ENCODE measurements at places on chromosomes 5 and 9.

DNA sequence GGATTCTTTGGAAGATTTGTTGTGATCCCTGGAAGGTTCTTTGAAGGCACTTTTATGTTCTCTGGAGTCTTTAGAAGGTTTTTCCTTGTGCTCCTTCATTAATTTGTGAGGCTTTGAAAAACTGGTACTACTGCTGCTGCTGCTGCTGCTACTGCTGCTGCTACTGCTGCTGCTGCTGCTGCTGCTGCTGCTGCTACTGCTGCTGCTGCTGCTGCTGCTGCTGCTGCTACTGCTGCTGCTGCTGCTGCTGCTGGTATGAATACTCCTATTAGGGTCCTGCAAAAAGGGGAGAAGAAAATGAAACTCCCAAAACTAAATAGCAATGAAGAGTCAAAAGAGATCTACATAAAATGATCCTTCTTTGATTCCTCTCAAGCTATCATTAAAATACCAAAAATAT is 208.1 kb downstream of the MLLT3 start:
- no peak for DNase-seq

DNA sequence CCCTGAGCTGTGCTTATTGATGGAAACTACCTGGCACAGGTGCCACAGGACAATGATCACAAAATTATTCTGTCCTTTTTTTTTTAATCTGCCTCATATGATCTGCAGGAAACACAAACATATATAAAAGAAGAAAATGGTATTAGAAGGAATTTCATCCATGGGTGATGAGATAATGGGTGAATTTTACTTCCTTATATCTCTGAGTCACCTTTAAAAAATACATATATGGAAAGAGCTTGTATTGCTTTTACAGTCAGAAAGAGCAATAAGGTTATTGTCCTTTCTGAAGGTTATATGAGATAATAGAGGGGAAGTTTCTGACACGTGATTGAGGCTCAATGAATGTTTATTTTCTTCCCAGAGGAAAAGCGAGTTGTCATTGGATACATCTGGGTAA is 31.6 kb downstream of the NEURL1B start:
- no peak for DNase-seq

- no peak for DNase-seq
Observed at GRCh38 chr5:42547141-42547540, 123.9 kb downstream of the GHR start.

DNA sequence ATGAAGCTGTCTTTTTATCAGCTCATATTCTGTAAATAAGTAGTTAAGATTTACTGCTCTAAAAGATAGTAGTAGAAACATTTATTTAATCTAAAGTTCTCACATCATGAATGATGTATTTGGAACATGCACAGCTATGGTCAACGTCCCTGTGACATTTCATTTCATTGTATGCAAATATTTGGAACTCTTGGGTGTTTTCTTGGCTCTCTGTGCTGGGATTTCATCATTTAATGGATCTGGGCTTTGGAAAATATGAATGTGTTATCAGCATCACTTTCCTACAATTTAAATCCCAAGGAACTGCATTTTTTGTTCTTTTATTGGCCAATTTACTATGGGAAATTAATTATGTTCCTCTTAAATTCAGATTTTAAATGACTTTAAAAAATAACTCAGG is 462.9 kb downstream of the SEMA5A start:
- no peak for DNase-seq

- DNase-seq = no peak
Observed at GRCh38 chr9:81804306-81804705, 115.0 kb upstream of the TLE1 start.

Measured in common myeloid progenitor, CD34-positive (primary cell).